Effector CD8-positive, alpha-beta T cell (primary cell): ENCODE measurements at places on chromosomes 13 and 19.

DNA sequence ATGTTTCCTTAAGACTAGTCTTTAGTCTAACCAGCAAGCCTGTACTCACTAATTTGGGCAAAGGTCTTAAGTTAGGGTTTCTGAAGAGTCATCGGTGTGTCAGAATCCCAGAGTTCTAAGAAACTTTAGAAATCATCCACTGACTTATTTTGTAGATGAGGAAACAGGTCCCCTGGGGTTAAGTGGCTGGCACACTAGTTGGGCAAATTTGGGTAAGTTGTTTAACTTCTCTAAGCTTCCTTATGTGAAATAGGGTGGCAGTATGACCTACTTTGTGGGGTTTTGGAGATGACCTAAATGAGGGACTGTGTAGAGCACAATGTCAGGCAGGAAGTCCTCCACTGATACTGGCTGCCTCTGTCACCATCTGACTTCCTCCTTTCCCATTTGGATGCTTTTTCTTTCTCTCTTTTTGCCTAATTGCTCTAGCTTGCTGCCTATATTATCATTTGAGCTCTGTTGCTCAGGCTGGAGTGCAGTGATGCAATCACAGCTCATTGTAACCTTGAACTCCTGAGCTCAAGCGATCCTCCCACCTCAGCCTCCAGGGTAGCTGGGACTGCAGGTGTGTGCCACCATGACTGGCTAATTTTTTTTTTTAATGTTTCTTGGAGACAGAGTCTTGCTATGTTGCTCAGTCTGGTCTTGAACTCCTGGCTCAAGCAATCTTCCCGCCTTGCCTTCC lies 2.3 kb downstream of the ADGRE3 start:
- DNase-seq, result no peak

DNA sequence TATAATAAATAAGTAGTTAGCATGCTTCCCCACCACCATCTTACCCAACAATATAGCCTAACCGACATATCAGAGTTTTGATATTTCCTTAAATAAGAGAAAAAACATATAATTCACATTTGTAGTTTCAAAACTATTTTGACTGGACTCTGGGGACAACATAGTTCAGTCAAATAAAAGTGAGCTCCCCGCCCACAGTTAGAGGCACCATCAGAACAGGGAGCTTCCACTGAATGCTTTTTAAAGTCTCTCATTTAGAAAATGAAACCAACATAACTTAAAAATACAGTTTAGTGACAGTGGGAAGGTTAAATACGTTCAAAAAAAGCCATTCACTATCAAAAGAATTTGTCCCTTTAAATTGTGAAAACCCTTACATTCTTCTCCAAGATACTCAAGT lies 92.8 kb downstream of the EPSTI1 start:
- DNase-seq, result no peak

DNA sequence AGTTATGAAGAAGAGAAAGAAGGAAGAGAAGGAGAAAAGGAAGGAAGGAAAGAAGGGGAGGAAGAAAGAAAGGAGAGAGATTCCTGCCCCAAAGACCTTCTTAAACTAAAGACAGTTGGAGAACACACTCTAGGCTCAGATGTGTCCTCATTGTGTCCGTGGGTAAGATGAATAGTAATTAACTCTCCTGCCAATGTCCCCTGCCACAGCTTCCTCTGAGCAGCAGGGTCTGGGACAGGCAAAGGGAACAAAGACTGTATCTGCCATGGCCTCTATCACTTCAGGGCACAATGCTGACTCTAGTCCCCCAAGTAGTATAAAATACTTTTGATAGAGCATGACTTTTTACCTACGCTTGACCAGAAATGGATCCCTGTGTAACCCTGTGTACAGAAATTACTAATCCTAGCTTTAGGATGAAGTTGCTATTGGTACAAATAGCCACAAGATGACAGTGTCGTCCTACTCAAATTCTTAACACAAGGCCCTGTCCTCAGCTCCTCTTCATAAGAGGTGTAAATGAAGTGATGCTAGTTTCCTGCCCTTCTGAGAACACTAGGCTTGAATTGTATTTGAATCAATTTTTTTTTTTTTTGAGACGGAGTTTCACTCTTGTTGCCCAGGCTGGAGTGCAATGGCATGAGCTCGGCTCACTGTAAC lies 186.2 kb upstream of the GPR12 start:
- DNase-seq, result no peak

- DNase-seq, result no peak
Observed at GRCh38 chr13:72317346-72318109, 409.9 kb downstream of the MZT1 start.

- DNase-seq, result no peak
Observed at GRCh38 chr13:109840201-109840892, 54.0 kb upstream of the IRS2 start.

GRCh38 chr13:74111901-74112824 lies 22.0 kb downstream of the KLF12 start:
- no peak for DNase-seq

DNA sequence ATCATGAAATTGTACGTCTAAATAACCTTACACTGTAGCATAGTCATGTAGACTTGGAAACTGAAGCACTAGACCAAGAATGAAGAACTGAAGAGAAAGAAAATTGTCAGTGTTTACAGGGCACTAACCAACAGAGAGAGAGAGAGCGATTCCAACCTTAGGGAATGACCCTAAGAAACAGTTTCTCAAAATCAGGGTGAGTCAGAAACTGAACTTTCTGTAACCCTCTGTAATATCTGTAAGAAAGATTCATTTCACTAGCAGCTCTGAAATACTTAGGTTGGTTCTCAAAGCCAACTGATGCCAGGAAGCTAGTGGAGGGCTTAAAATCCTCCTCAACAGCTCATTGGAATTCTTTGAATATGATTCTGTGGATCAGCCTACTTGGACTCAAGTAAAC lies 936.9 kb downstream of the EFNB2 start:
- DNase-seq, result no peak

DNA sequence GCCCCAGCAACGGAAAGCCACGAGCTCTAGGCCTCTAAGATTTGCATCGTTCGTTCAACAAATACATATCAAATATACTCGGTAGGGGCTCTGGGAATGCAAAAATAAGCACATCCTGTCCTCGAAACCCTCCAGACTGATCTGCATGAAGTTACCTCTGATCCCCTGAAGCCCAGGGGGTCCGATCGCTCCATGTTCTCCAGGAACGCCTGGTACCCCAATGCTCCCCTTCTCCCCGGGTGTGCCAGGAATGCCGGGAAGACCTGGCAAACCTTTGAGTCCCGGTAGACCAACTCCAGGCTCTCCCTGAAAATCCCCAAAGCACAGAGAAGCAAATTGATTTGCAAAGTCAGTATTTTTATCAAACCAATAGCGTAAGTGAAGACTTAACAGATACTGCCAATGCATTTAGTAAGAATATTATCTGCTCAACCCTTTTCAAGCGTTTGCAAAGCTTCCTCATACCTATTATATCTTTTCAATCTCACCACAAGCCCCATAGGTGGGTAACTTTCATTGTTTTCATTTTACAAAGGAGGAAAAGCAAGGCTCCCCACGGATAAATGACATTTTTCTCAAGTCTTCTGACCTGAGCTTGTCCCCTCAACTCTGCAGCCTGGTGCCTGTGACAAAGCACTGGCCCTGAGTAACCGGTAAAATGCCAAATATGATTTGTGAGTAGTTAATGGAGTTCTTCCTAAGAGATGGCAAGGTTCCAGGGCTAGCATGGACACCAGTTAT lies 127.7 kb downstream of the COL4A1 start:
- no peak for DNase-seq

GRCh38 chr13:50080203-50080910 lies 65.1 kb downstream of the KCNRG start:
- no peak for DNase-seq

DNA sequence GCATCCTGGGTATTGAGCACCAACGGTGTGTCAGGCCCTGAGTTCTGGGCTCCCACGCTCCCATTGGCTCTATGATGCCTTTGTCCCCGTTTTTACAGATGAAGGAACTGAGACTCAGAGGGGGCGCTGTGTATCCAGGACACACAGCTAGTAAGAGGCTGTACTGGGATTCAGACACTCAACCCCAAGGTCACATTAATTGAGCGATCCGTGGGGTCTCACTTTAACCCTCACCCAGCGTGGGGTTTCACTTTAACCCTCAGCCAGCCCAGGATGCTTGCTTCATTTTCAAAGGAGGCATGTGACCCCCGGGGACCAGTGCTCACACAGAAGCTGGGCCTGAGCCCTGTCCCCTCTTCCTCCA lies 42.6 kb downstream of the CYP4F22 start:
- peak; percentile 25 for DNase-seq

DNA sequence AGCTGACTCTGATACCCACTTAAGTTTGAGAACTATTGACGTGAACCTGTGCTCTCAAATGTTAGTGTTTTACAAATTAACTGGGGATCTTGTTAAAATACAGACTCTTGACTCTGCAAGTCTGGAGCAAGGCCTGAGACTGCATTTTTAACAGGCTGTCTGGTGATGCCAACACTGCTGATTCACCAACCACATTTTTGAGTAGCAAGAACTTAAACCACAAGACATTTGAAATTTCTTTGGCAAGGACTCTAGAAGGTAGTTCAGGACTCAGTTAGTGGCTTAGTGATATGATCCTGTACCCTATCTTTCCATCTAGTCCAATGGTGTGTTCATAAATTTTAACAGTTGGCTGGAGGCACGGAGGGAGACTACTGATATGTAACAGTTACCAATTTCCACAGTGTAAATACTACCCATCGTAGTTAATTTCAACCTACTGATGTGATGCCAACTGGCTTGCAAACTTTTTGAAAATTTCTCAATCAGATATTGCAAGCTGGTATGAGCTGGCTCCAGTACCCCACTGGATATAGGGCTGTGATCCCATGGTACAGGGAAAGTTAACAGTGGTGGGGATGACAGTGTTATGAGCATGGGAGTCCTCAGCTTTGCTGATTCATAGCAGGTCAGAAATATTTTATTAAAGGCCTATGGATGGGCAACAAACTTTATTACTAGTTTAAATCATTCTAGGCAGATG lies 255.1 kb downstream of the TBC1D4 start:
- DNase-seq, result no peak

- no peak for DNase-seq
Observed at GRCh38 chr13:39773833-39774232, 118.4 kb downstream of the COG6 start.

DNA sequence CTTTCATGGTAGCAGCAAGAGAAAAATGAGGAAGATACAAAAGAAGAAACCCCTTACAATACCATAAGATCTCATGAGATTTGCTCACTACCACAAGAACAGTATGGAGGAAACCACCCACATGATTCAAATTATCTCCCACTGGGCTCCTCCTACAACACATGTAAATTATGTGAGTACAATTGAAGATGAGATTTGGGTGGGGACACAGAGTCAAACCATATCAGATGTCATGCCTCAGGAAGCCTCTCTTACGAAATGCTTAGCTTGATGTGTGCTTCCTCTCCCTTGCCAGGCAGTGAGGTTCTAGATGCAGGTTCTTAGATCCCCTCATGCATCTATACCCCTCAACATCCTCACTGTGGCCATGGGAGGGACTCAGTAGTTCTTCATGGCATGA lies 63.2 kb upstream of the RGCC start:
- no peak for DNase-seq

DNA sequence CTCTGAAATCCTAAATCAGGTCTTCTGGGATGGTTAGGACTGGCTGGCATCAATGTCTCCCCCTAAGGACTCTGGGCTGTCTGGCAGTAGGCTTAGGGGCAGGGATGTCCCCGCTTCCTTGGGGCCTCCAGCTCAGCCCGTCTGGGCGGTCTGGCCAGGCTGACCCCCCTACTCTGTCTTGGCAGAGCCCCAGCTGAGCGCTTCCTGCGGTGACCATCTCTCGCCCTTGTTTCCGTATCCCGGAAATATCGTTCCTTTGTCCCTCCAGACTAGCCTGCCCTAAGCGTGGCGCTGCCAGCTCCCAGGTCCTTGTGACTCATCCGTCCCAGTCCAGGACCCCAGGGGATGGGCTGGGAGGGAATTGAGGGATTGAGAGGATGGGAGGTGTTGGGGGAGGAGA lies 11.3 kb downstream of the GTPBP3 start:
- DNase-seq, result no peak

DNA sequence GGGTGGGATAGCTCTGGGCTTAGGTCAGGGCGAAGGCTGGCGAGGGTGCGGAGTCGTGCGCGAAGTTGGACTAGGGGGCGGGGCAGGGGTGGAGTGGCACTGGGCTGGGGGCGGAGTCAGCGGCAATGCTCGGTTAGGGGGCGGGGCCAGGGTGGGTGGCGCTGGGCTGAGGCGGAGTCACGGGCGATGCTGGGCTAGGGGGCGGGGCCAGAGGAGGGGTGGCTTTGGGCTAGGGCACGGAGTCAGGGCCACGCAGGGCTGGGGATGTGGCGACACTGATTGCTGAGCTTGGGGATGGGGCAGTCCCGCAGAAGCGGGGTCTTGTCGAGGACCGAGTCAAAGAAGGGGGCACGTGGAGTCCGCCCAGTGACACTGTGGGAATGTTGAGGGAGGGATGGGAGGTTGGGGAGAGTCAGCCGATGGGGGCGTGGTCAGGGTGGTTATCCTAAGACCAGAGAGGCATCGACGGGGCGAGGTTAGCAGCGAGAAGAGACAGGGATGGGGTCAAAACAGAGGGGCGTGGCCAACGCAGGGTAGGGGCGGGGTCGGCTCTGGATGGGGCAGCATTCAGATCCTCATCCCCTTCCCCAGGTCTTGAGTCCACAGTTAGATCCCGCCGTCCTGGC lies 8.7 kb downstream of the HOMER3 start:
- DNase-seq, result peak; percentile 81

GRCh38 chr13:65342541-65343337 lies 1887.4 kb downstream of the PCDH9 start:
- no peak for DNase-seq

GRCh38 chr13:50893211-50893852 lies 16.3 kb upstream of the RNASEH2B start:
- no peak for DNase-seq

GRCh38 chr19:10724573-10725071 lies 6.7 kb downstream of the DNM2 start:
- DNase-seq, result no peak

DNA sequence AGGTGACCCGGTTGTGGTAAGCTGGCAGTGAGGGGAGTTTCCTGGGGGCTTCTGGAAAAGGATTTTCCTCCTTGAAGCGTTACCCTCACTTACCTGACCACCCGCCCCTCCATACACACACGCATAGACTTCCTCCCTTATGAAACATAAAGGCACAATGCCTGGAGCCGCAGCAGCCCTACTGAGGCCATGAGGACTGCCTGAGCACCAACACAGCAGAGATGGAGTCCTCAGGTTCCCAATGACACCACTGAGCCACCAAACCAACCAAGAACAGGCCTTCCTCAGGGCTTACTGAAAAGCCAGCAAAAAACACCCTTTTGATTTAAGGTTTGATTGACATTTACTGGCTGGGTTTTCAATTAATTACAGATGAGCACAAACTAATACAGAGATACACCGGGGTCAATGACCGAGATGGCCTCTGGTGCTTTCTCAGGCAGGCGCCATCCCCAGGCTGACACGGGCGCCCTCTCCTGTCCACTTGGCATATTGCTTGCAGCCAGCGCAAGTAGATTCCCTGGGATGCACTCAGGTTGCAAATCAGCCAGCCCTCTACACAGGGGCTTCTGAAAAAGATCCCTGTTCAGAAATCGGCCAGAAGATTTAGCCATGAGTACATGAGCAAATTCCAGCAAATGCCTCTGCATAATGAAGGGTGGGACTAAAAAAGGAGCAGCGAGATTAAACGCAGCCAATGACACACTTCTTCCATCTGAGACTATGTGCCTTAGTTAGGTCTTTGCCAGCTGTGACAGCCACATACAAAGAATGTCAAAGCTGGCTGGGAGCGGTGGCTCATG lies 14.8 kb downstream of the OPA3 start:
- peak; percentile 39 for DNase-seq
